ENCODE measurements at places on chromosomes 3 and 15. TPM values are rescaled to one million over a fixed set of nuclear protein-coding genes. Genes with fewer than 3 reads are reported as not detected.

SSUH2 gene
- 1.1 TPM for total RNA-seq

SLC24A5 gene
- total RNA-seq, result 0.04 TPM

C15orf62 gene
- total RNA-seq, result 0.13 TPM

C3orf70 gene
- total RNA-seq, result 4.8 TPM

PARP15 gene
- 3.2 TPM for total RNA-seq

CYP8B1 gene
- not detected for total RNA-seq

MYL3 gene
- total RNA-seq, result 107 TPM

GOLGA8N gene
- total RNA-seq, result 9.2 TPM

CEMIP gene
- 0.93 TPM for total RNA-seq

FSIP1 gene
- 0.53 TPM for total RNA-seq

PRSS50 gene
- total RNA-seq, result 0.09 TPM

RFTN1 gene
- 16.1 TPM for total RNA-seq

CLDN16 gene
- total RNA-seq, result not detected

- peak; percentile 60 for DNase-seq
These were observed 23.1 kb downstream of the ISG20 start for GRCh38 chr15:88661761-88662556.

DNA sequence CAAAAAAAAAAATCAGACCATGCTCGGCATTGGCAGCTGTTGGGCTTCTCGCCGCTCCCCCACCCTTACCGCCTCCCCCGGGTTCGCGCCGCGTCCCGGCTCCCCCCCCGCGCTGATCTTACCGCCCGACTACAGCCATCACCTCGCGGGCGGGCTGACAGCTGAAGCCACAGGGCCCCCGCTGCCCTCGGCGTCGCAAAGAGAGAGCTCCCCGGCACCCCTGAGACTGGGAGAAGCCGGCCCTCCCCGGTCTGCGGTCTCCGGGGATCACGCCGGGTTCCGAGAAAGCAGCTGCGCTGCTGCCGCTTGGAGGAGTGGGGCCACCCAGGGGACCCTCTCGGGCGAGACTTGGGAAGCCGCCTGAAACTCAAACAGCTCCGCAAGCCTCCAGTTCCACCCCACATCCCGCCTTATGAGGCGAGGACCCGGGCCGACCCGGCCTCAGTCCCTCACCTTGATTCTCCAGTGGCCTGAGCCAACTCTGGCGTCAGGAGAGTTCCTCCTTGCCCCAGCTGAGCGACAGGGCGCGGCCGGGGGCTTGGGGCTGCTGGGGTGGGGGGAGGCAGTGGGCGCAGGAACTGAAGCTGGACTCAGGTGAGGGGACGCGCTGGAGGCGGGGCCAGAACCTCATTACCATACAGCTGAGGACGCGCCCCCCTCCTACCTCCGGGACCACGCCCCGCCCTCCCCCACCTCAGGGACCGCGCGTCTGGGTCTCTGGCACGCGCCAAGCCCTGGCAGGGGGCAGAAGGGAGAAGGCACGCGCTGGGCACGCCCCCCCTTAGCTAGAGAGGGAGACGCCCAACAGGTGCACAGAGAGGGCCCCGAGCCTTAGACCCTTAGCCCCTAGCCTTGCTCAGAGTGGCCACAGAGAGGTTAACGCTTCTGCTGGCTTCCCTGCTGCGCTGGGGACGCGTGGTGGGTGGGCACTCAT, 1.0 kb upstream of the DLL4 start:
- DNase-seq, result peak; percentile 28

GRCh38 chr3:157871838-157872460, 234.3 kb downstream of the SHOX2 start:
- peak; percentile 48 for DNase-seq

DNA sequence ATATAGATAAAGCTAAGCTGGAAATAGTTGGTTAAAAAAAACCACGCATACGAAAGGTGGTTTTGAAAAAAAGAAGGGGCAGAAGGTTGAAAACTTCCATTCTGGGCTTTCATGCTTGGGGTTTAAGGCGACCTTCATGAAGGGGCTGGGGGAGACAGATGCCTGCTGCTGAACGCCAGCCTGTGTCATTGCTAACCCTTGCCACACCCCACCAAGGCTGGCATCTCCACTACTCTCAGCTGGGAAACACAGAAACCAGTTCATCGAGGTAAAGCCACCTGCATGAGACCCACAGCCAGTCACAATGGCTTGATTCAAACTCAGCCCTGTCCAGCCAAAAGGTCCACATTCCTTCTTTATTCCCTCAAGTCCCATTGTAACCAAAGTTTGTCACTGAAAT, 78.7 kb downstream of the ADAMTS17 start:
- DNase-seq, result no peak

- DNase-seq, result no peak
These were observed 608.3 kb downstream of the RBMS3 start for GRCh38 chr3:29889215-29889614.

- DNase-seq, result peak; percentile 33
These were observed 166.0 kb downstream of the TP63 start for GRCh38 chr3:189797103-189797750.

DNA sequence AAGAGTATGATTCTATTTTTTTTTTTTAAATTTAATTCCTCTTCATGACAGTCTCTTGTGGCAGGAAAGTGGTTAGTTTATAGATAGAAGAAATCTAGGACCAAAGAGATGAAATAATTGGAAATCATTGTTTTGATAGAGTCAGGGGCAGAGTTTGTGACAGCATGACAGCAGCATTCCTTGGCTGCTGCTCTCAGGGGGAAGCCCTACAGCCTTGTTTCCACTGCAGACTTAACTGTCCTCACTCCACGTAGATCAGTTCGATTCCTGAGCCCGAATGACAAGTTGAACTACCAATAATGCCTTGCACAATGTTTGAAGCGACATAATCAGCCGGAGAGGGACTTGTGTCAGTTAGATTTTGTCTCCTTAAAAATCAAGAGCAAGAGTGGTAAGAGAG, 189.0 kb upstream of the ICE2 start:
- DNase-seq, result no peak

- no peak for DNase-seq
These were observed 66.2 kb downstream of the FOXP1 start for GRCh38 chr3:71517271-71517791.

DNA sequence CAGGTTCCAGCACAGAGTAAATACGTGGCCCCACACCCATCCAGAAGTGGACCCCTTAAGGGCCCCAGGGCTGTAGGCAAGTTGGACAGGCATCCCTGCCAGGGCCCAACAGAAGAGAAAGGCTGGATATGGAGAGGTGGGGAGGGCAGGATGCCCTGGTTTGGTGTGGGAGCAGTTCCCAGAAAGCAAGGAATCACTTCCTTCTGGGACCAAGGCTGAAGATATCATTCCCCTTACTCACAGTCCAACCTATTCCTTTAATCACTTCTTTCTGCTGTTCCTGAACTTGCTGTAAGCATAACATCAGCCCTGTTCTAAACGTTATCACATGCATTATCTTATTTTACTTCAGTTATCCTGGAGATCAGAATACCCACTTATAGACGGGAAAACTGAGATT, 6.1 kb upstream of the MESP2 start:
- DNase-seq, result no peak

GRCh38 chr3:152083135-152083534, 185.6 kb upstream of the MBNL1 start:
- no peak for DNase-seq

DNA sequence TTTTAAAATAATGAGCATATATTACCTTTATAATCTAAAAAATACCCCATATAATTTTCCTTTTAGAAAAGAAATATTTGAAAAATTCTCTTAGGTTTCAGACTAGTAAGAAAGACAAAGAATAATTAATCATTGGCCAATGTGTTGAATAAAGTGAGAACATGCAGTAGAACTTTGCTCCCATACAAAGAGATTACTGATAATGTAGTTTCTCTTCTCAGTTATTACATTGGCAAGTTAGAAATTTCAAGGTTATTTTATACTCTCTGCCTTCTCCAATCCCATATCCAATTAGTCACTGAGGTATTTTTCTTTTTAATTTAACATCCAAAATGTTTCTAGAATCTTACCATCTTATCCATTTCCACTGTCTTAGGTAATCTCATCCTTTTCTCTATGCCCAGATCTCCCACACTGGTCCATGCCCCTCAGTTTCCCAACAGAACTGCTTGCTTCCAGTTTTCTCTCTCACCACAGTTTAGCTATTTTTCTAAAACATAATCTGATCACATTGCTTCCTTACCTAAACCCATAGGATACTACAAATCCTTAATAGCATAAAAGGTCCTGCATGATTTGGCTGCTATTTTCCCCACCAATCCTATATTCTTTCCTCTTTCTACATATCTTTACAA, 10.8 kb downstream of the XRN1 start:
- no peak for DNase-seq

- DNase-seq, result no peak
These were observed 129.1 kb upstream of the UMPS start for GRCh38 chr3:124601190-124601589.

- peak; percentile 69 for DNase-seq
These were observed 71.8 kb downstream of the SYNPR start for GRCh38 chr3:63349583-63350573.

GRCh38 chr3:23301819-23302218, 98.7 kb downstream of the UBE2E2 start:
- no peak for DNase-seq

GRCh38 chr15:66401130-66402021, 14.7 kb downstream of the MAP2K1 start:
- no peak for DNase-seq

- DNase-seq, result no peak
These were observed 1.3 kb downstream of the SCN5A start for GRCh38 chr3:38648024-38648658.

GRCh38 chr15:63082366-63082765, 39.3 kb upstream of the LACTB start:
- no peak for DNase-seq

- DNase-seq, result no peak
These were observed 3.7 kb upstream of the RPP25 start for GRCh38 chr15:74960286-74960685.

GRCh38 chr3:26967501-26967900, 344.9 kb downstream of the LRRC3B start:
- no peak for DNase-seq

DNA sequence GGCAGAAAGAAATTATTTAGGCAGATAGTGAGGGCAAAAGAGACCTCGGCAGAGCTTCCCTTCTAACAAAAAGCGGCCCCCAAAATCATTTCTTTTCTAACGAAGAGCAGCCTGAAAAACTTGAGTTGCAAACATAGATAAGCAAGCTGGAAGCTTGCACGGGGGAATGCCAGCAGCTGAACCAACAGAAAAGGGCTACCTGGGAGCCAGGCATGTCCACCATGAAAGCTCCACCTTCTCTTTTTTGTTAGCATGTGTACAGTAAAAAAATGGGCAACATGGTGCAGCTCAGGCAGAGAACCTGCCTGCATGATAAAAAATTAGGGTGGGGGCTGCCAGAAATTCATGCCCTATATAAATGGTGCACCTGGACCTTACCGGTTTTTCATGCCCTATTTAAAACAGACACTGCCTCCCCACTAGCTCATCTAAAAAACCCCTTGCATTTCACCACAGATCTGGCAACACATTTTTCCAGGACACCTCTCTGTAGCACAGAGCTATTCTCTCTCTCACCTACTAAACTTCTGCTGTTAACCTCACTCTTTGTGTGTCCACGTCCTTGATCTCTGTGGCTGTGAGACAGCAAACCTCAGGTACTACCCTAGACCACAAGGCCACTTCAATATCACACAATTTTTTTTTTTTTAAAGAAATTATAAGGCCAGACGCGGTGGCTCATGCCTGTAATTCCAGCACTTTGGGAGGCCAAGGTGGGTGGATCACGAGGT, 18.7 kb downstream of the SLC33A1 start:
- DNase-seq, result no peak

- DNase-seq, result no peak
These were observed 61.5 kb upstream of the ULK4 start for GRCh38 chr3:42023380-42023779.

- peak; percentile 17 for DNase-seq
These were observed 891 bp upstream of the TOP2B start for GRCh38 chr3:25665315-25666280.

- DNase-seq, result no peak
These were observed 129.4 kb downstream of the PGPEP1L start for GRCh38 chr15:98878172-98878571.

DNA sequence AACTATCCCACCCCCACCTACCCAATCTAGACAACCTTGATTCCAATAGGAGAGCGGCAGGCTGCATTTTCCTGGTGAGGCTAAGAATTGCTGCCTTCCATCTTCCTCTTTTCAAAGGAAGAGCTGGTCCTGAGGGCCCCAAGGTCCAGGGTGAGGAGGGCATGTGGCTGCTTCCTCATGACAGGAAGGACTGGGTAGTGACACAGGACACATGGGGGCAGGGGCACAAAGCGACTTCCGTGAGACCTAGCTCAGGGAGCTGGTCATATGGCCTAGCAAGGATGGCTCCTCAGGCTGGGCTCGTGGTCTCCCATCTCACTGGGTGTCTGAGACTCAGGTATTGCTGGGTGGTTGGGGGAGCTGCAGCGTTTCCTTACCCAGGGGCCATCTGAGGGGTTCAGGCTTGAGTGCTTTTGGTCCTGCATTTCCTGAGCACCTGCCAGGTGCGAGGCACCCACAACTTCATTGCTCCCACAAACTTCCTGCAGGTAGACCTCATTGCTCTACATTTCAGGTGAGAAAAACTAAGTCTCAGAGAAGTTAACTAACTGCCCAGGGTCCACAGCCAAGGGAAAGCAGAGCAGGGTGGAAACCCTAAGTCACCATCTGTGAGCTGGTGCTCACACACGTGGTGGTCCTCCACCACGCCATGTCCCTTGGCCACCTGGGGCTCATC, 160.0 kb upstream of the TLE3 start:
- peak; percentile 62 for DNase-seq

DNA sequence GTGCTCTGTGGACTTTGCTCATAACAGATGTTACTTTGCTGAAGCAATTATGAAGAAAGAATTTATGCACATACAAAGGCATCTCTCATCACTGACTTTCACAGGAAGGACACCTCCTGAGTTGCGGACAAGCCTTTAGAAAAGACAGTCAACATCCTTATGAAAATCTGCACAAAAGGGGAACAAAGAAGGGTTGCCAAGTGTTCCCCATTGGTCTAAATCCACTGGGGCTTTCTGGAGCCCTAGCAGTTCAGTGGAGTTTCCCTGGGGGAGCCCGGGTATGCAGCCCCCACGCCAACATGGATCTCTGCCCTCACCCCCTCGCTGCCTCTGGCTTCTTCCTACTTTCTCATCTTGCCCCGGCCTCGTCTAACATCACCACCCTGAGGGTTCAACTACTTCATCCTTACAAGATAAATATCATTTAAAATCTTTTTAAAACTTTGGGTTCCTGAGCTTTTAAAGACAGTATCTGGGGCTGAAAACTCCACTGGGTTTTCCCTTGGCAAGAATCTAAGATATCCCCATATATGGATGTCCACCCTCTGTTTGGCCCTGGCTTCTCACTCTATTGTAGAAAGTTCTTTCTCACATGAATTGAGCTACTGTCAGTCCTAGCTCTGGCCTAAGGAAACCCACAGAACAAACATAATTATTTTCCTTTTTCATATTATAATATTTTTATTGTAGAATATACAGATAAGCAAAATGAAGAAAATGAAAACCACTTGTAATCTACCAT, 207.9 kb upstream of the RGMA start:
- no peak for DNase-seq
